ENCODE measurements at places on chromosomes 12 and 14.

DNA sequence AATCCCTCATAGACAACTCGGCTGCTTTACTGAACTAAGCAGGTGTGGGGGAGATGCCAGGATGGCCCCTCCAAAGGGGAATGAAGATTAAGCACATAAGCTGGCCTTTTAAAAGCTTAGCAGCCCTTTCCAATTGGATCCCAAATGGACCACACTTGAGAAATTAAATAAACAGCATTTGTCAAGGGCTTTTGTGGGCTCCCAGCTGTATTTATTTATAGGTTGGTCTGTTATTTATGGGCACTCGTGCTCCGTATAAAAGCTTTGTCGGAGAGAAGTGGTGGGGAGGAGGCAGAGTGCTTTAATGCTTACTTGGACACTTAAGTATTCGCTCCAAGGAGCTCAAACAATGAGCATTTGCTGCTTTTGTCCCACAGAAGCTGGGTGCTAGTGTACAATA lies 580.2 kb downstream of the MED13L start:
- no peak for DNase-seq

GRCh38 chr12:120134307-120134980 lies 17.9 kb upstream of the RAB35 start:
- DNase-seq, result no peak

DNA sequence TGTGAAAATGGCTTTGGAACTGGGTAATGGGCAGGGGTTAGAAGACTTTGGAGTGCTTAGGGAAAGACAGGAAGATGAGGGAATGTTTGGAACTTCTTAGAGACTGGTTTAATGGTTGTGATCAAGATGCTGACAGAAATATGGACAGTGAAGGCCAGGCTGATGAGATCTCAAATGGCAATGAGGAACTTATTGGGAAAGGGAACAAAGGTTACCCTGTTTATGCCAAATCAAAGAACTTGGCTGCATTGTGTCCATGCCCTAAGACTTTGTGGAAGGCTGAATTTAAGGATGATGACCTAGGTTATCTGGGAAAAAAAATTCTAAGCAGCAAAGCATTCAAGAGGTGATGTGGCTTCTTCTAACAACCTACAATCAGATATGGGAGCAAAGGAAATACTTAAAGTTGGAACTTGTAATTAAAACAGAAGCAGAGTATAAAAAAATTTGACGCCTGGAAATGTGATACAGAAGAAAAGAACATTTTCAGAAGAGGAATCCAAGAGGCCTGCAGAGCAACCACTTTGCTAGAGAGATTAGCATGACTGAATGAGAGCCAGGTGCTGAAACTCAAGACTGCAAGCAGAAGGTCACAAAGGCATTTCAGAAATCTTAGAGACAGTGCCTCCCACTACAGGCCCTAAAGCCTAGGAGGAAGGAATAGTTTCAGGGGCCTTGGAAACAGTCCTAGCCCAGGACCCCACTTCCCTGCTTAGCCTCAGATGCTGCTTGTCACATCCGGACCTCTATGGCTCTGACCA lies 65.6 kb upstream of the FLRT2 start:
- no peak for DNase-seq

DNA sequence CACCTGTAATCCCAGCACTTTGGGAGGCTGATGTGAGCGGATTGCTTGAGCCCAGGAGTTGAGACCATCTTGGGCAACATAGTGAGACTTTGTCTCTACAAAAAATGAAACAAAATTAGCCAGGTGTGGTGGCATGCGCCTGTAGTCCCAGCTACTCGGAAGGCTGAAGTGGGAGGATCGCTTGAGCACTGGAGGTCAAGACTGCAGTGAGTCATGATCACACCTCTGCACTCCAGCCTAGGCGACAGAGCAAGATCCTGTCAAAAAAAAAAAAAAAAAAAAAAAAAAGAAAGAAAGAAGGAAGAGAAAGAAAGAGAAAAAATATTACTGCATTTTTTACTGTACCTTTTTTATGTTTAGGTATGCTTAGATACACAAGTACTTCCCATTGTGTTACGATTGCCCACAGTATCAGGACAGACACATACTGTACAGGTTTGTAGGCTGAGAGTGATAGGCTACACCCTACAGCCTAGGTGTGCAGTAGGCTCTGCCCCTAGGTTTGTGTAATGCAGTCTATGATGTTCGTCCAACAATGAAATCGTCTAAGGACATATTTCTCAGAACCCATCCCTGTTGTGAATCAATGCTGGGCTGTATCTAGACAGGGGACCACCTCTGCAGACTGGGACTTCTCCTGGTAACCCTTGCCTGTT lies 160.4 kb upstream of the PWP1 start:
- no peak for DNase-seq

- DNase-seq, result no peak
These were observed 9.6 kb upstream of the NPFF start for GRCh38 chr12:53516758-53517455.

- DNase-seq, result no peak
These were observed 1.5 kb upstream of the PLEKHG3 start for GRCh38 chr14:64702493-64703394.

- no peak for DNase-seq
These were observed 19.6 kb upstream of the SLC6A12 start for GRCh38 chr12:233615-233968.

DNA sequence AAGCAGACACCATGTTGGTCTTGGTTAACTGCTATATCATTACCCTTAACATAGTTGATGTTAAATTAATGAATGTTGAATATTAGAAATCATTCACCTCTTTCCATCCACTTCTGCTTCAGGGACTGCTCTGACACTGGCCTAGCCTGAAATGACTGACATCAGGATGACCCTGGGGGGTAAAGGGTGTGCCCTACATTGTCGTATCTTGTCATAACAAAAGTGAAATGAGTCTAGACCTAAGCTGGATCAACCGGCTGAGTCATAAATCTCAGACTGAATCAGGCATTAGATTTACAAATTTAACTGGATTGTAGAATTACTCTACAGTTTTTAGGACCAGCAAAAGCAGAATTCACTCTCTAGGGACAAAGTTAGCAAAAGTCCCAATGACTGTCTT lies 35.3 kb downstream of the KICS2 start:
- no peak for DNase-seq

DNA sequence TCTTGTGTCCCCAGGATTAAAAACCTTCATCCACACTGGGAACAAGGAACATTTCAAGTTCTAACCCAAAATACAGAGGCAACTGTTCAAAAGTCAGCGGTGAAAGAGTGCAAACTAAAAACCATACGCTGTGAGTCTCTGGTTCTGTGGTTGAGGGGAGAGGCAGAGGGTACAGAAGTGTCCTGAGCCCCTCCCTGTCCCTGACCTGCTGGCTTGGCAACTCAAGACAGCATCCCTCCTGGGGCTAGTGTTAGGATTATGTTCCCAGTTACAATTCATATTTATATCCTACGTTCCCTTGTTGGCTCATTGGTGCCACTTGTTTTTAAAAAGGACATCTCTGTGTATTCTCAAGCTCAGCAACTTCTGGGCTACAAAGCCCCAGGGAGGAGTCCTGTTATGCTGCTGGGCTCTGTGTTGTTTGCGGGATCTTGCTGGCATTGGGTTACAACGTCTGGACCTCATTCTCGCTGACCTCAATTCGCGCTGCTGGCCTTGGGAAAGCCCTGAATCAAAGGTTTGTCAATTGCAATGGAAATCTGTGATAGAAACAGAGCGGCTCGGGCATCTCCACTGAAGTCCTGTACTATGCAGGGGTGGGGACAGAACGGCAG lies 420.8 kb downstream of the FUT8 start:
- no peak for DNase-seq

DNA sequence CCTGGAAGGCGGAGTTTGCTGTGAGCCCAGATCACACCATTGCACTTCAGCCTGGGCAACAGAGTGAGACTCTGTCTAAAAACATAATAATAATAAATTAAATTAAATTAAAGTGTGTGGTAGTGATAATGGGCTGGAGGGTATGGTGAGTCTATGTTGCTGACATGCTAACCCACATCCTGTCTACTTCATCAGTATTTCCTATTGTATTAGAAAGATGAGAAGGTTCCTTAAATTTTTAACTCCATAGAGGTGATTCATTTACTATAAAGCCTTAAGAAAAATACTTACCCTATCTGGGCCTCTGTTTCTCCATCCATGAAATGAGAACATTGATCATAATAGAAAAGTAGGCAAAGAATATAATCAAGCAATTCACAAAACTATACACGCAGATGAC lies 280.5 kb downstream of the FBXL14 start:
- no peak for DNase-seq

GRCh38 chr14:93752980-93753561 lies 35.2 kb downstream of the PRIMA1 start:
- DNase-seq, result peak; percentile 80

DNA sequence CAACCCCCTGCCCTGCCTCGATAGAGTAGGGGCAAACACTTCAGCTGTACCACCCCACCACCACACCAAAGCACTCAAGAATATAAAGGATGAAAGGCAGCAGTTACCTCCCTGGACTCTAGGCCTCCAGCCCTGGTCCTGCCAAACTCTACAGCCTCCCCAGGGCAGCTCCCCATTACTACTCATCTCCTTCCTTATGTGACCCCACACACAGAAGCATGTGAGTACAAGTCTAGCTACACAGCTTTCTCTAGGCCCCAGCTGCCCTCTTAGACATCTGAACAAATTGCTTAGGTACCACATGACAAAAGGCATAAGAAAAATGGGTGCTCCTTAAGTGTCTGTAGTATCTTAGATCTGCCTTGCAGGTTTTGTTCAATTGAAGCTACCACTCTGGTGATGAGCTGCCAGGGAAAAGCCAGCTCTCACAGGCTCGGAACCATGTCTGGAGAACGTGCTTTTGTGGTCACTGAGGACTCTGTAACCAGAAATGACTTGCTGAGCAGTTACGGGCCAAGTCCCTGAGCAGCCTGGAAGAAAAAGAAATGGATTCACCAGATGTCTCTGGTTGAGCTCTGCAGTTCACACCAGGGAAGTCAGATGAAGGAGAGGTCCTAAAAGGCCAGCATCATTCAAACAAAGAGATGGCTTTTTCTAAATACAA lies 32.8 kb downstream of the FMNL3 start:
- DNase-seq, result no peak

DNA sequence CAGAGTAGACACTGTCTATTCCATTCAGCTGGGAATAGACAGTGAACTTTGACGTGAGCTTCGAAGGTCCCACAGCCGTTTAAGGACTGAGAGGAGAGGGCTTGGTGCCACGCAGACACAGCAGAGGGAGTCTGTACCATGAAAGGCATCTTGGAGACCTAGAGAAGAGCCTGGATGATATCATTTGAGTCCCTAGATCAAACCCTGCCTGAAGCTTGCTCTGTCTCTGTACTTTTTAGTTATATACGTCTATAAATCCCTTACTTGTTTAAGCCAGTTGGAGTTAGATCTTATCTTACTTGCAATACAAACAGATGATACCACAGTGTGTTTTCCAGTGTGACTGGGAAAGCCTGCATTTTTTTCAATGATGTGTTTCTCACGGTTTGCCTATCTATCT lies 128.9 kb upstream of the RTL1 start:
- no peak for DNase-seq

DNA sequence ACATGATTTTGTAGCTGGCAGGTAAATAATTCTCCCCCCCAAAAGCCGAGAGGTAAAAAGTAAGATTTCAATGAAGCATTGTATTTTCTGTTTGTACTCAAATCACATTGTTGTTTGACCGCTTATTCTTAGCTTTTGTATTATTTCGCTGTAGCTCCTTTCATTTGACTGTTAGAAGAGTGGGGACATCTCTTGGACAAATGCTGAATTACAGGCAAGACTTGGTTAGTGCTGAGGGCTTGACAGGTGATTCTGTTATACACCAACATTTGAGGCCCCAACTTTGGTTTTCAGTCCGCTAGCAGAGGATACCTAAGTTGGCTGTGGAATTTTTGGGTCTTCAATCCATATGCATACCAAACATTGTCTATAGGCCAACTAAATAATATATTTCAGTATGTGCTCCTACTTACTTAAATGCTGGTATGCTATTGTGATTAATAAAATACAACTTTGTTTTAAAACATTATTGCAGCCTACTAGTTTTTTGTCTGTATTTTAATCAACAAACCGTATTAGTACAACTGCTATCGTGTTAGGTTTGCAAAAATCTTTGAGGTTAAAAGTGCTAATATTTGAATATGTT lies 102.2 kb downstream of the ERC1 start:
- DNase-seq, result no peak

DNA sequence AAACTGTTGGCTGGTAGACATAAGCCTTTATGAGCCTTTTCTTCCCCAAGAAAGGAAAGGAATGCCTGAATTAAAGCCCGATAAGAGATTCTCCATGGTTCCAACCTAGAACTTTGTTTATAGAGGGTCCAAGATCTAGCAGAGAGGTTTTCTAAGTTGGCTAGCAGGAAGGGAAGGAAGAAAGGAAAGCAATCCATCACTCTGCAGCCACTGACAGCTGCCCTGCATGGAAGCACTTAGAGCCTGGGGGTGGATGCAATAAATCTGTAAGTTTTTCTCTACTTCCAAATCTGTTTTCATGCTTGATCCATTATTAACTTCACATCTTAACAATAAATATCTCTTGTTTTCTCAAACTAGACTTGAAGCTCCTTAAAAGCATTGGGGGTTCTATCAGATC lies 224.4 kb downstream of the KSR2 start:
- no peak for DNase-seq

GRCh38 chr12:75553836-75554555 lies 42.6 kb upstream of the KRR1 start:
- DNase-seq, result no peak

DNA sequence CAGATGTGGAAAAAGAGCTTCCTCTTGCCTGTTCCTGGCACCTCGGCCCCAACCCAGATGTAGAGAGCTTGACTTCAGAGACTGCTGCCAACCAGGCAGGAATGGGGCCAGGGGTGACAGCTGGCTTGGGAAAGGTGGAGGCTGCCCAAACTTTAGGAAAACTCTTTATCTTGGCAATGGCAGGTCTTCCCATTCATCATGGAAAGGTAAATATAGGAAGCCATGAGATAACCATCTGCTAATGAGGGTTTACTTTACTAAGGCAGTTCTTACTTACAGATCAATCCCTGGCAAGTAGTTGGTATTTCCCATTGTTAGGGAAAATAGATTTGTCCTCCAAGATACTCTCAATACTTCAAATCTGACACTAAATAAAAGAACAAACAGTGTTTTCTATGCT lies 143.1 kb upstream of the NUDT4 start:
- no peak for DNase-seq

DNA sequence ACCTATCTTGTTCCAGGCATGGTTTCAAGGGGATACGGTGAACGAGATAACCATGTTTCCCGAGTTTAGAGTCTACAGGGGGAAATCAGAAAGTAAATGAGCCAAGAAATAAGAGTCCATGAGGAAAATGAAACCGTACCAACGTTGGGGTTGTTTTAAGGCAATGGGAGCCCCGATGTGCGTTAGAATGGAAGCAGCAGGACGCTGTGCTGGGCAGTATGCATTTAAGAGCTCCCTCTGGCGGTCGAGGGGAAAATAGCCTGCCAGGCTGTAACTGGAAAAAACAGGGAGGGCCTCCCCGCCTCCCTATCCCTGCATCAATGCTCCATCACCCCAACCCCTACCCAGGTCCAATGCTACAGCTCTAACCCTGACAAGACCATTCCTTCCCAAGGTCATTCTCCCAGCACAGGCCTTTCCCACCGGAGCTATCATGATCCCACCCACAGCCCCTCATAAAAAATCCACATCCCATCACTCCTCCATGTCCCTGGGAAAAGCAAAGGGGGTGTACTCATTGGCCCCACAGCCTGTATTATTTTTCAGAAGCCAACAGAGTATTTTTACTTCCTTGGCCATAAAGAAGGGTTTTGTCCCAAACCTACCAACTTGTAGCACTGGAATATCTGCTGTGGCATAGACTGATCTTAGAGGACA lies 226.3 kb upstream of the NOS1 start:
- no peak for DNase-seq
